ENCODE measurements at places on chromosomes 6 and 20.

- no peak for DNase-seq
Measured at GRCh38 chr20:14235355-14235754, 102.1 kb downstream of the FLRT3 start.

DNA sequence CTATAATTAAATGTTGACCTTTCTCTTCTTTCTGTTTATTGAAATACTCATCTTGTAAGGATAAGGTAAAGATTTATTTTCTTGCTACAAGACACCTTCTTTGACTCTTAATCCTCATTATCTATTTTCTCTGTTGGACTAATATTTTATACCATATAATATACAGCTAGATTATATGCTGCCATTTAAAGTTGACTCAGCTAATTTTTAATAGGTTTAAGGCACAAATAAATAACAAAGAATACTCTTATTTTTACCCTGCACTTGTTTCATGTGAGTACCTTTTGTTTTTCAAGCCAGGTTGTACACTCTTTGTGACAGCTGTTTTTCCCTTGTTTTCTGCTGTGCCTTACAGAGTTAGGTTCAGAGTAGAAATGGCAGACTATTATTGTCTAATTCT is 83.9 kb upstream of the ASCC3 start:
- DNase-seq: no peak

DNA sequence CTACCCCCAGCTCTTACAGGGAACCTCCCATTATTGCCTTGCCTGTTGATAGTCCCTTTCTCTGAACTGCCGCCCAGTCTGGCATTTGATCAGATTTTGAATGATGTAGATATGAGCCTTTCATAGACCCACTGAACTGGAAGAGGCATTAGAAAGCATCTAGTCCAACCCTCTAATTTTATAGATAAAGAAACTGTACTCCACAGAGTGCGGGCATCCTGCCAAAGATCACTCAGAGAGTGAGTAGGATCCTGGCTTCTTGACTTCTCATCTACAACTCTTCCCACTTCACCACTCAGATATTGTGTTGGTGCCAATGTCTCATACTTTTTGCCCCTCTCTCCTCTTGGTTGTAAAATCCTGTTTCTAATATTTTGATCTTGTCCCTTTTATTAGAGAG is 179.2 kb upstream of the BMP2 start:
- no peak for DNase-seq

DNA sequence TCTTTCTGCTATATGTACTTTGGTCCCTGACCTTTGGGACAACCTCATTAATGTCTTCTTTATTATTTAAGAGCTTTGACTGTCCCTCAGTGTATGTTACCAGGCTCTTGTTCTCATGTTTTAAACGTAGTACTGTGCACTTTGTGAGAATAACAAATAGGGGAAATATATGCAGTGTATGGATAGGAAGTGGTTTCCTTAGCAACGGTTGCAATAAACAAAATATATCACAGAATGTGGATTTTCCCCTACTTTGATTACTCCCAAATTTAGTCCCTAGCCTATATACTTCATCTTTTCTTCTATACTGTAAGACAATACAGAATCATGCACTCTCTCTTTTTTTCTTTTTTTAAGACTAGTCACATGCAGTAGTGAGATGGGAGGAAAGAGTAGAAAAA is 123.8 kb upstream of the AKIRIN2 start:
- DNase-seq: no peak

DNA sequence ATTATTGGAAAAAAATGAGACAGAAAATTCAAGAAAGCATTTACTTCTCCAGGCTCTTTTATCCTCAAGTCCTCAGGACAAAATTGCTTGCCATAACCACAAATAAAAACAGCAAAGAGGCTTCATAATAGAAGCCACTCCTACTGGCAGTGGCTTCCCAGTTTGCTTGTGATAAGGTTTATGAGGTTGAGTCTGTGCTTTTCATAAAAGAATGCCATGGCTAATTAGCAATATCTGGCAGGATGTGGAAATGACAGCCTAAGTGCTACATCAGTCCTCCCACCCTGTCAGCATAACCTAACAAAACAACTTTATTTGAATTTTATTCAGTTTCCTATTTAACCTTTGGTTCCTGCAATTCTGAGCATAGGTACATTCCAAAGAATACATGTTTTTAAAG is 80.9 kb upstream of the HTR1E start:
- no peak for DNase-seq

- no peak for DNase-seq
Measured at GRCh38 chr6:90087106-90087833, 193.0 kb downstream of the GJA10 start.

DNA sequence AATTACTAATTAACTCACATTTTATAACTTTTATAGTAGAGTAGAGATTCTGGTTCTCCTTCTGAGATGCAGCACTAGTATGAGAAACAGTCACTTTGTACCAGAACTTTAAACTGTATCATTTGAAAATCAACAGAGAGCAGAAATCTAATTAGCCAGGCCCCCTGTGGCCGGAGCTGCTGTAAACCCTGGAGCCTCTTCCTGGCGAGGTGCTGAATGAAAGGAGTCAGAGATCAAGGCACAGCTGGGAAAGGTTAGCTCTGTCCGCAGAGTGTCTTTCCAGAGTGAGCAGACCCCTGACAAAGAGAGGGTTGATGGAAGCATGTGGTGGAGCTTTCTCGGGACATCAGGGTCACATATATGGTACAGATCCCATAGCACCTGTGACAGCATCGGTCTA is 703.8 kb downstream of the RFPL4B start:
- DNase-seq: no peak

DNA sequence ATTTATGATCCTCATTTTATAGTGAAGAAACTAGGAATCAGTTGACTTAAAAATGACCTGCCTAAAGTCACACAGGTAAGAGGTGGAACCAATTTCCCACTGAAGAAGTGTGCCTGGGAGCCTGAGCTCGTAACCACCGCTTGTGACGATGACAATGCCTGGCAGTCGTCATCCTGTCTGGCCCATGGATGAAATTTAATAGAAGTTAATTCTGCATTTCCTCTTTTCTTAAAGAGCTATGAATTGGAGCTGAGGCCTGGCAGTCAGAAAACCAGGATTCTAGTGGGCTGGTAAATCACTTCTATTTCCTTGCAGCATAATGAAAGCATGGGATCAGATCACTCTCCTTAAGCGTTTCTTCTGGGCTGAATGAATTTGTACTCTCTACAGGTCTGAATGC is 200.0 kb upstream of the SGK1 start:
- DNase-seq: no peak

DNA sequence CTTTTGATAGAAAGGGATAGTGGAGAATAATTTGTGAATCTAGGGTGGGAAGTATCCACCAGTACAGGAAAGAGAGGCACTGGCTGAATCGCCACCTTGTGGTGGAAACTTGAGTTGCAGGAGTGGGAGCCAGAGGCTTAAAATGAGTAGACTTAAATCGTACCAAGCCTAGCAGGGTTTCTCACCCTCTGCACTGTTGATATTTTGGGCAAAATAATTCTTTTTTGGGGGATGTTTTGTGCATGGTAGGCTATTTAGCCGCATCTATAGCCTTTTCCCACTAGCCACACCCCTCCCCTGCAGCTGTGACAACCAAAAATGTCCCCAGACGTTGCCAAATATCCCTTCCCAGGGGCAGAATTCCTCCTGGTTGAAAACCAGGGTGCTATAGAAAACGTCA is 119.1 kb downstream of the DHX35 start:
- peak; percentile 73 for DNase-seq

DNA sequence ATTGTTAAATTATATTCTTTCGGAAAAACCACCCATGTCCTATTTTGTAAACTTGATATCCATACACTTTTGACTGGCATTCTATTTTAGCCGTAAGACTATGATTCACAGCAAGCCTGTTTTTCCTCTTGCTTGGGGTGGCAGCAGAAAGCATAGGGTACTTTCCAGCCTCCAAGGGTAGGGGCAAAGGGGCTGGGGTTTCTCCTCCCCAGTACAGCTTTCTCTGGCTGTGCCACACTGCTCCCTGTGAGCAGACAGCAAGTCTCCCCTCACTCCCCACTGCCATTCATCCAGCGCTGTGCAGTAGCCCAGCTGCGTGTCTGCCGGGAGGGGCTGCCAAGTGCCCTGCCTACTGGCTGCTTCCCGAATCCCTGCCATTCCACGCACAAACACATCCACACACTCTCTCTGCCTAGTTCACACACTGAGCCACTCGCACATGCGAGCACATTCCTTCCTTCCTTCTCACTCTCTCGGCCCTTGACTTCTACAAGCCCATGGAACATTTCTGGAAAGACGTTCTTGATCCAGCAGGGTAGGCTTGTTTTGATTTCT is 2.1 kb upstream of the ESR1 start:
- no peak for DNase-seq

GRCh38 chr6:151914484-151914883 is 107.0 kb downstream of the ESR1 start:
- no peak for DNase-seq

DNA sequence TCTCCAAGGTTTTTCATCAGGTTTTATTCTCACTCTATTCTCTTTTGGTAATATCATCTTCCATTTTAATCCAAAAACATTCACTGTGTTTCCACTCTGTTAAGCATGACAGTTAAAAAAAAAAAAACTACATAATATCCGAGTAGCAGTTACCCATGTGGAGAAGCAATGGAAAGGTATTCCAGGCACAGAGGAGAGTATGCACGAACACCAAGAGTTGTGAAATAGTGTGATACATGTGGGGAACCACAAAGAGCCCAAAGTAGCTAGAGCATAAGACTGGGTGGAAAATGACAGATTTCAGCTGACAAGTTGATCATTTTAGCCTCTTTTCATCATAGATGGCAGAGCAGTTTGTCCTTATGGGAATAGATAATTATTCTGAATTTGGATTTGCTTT is 19.9 kb upstream of the FBXL4 start:
- DNase-seq: no peak

DNA sequence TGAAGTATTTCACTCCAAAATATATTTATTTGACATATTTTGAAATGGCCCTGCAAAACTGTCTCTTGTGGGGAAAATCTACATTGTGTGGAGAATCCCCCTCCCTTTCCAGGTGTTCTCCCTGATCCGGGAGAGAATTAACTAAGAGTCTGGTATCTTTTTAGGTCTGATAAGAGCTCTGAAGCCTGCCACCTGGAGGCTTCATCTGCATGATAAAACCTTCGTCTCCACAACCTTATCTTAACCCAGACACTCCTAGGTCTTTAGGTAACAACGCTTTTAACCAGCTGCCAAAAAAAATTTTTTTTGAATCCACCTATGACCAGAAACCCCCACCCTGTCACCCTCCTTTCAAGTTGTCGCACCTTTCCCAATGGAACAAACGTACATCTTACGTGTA is 43.0 kb downstream of the FAM184A start:
- DNase-seq: no peak

DNA sequence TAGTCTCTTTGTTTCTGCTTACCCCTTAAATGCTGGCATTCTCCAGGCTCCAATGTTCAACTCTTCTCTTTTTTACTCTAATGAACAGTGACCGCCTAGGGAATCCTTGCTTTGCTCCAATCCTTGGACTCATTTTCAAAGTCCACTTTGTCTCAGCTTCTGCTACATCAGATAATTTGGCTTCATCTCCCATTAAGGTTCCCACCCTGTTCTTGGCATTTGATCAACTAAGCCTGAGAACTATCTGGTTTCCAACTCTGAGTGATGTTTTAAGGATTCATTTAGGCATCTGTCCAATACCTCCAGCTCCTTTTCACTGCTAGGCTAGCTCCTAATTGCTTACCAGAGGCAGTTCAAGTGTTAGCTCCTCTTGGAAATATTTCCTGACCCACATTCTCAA is 64.9 kb downstream of the ME1 start:
- DNase-seq: peak; percentile 52

GRCh38 chr20:10332656-10333415 is 101.2 kb downstream of the MKKS start:
- no peak for DNase-seq

DNA sequence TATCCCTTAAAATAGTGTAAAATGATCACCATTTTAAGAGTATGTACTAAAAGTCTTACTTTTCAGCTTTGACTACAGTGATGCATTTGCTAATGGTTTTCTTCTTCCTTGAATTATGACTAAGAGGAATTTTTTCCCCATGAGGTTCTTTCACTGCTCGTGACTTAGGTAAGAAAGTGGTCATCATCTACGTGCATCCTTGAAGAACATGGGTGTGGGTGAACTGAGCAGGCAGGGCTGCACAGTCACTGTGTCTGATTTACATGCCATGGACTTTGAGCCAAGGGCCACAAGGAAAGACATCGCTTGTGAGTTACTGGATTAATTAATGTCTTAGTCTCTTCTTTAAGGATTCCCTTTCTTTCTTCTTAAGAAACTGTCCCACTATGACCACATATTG is 33.3 kb downstream of the NQO2 start:
- DNase-seq: no peak

DNA sequence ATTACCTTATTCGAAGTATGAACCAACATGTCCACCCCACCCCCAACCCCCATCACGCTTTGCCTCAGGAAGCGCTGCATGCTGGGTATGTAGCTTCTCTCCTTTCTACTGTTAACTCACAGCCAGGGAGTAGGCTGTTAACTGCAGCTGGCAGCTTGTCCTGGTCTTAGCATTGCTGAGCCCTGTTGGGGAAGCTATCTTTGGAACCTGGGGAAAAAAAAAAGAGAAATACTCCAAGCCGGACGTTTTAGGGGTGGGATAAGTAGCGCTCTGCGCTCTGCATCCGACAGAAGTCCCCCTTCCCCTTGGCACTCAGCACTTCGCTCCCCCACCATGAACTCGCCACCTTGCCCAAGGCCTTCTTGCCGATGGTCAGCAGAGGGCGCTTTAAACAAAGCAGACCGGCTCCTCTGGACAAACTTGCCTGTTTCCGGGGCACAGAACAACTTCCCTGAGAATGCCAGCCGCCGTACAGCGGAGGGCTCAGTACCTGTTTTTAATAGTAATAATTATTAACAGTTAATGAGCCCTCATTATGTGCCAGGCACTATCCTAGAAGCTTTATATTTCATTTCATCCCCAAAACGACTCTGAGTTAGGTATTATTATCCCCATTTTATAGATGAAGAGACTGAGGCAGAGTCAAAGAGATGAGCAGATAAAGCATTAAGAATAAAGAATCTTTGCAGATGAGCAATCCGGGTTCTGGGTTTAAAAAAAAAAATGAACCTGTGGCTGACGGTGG is 35.2 kb upstream of the MDFI start:
- peak; percentile 83 for DNase-seq

- no peak for DNase-seq
Measured at GRCh38 chr20:57053793-57054552, 212.5 kb downstream of the BMP7 start.

DNA sequence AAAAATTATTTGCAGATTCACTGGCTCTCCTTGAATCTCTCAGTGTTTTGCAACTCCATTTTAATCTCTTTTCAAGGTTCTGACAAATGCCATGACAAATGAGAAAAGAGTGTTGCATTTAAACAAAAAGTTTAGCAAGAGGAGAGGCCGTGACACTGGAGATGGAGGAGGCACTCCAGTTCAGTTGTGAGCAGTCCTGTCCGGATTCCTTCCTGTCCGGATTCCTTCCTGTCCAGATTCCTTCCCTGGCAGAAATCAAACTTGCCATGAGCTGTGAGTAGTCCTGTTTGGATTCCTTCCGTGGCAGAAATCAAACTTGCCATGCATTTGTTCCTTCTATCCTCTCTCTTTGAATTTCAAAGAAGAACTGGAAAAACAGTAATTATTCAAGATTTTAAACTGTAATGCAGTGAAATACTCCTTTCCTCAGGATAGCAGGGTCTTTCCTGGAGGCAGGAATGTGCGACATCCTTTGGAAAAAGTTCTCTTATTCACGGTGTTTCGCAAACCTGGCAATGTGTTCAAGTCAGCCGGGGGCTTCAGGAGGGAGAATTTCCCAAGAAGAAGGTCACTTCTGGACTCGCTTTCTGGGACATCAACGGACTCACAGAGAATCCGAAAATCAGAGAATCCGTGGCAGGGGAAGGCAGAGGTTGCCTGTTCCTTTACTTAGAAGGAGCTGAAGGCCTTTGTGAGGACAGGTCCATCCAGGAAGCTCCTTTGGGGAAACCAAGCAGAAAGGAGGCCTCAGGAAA is 48.7 kb upstream of the DACT2 start:
- DNase-seq: no peak

Data from midbrain (tissue), 1 donor.